ENCODE measurements at places on chromosomes 13 and 19.

DNA sequence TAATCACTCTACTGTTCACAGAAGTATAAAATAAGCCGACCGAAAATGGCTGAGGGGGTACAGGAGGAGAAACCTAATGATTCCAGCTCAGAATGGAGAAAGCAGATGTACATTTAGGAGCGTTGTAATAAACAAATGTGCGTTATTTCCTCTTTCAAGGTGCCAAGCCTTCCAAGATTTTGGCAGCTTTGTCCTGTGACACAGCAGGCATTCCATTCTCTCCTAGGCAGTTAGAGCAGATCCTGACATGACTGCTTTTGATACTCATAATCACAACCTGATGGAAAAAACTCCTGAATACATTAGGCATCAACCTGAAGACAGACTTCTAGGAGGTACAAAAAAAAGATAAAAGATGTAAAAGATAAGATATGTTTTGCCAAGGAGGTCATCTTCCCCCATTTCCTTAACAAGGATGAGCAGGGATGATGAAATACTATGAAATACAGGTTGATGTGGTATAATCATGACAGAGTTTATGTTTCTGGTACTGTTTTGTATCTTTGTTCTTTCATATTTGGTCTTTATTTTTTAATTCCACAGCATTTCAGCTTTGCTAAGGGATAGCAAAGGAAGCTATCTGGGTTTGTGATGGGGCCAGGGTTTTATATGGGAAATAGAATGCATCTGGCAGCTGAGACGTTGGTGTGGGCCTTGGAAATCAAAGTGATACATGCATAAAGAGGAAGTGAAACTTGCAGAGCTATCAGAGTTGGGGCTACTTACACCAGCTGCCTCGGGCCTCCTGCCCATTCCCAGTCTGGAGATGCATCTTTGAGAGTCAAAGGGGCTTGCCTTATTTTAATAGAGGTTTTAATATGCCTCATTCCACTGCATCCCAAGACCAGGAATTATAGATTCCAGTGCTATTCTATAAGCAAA, 222.5 kb downstream of the OXGR1 start:
- DNase-seq: no peak

- no peak for DNase-seq
Observed at GRCh38 chr13:30857018-30857417, 49.1 kb upstream of the MEDAG start.

- DNase-seq: no peak
Observed at GRCh38 chr13:70183041-70183440, 74.8 kb upstream of the KLHL1 start.

DNA sequence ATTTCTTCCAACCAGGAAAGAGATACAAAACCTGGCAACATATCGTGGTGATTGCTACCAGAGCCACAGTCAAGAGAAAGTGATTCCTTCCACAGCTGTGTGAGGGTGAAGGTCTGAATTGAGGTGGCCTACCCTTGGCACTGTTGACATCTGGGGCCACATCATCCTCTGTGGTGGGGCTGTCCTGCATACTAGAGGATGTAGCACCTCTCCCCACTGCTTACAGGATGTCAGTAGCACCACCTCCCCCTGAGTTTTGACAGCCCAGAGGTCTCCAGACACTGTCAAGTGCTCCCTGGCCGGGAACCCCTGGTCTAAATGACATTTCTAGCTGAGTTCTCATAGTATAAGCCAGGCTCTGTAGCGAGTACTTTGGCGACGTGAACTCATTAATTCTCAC, 15.5 kb downstream of the PTGER1 start:
- DNase-seq: peak; percentile 53

- DNase-seq: no peak
Observed at GRCh38 chr13:32850316-32851052, 165.7 kb upstream of the KL start.

DNA sequence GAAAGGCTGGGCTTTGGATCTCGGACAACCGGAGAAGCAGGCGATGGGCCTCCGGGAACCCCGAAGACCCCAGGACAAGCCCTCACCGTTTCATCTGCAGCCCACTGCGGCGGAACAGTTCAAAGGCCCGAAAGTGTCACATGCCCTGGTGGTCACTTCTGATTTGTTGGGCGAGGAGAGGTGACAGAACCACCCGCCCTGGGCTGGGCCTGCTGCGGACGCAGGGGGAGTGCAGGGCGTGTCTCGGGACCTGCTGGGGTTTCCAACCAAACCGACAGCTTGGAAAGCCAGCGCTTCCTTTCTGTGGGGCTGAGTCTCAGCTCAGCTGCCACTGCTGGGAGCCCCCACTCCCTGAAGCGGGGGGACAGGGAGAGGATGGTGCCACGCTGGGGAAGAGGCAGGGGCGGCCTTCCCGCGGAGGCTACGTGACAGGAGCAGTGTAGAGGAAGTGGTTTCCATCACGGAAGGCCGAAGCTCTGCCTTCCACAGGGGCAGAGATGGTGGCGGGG, 22.8 kb upstream of the ZBTB7A start:
- peak; percentile 65 for DNase-seq

- DNase-seq: no peak
Observed at GRCh38 chr19:7307590-7308218, 13.5 kb upstream of the INSR start.

DNA sequence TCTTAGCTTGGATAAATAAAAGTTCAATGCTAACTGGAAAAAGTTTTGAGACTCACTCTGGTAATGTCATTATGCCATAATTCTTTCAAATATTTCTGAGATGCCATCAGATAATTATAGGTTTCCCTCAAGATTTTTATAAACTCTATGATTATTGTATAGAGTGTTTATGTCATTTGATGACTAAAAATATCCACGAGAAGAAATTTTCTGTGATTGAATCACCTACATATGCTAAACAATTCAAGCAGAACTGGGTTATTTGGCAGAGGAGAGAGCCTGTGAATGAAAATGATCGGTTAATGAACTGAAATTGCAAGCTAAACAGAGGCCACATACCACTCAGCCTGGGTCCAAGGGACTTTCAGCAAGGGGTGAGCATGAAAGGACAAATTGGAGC, 92.6 kb upstream of the TSC22D1 start:
- DNase-seq: no peak

- peak; percentile 80 for DNase-seq
Observed at GRCh38 chr19:10553943-10554381, 10.3 kb downstream of the ATG4D start.

DNA sequence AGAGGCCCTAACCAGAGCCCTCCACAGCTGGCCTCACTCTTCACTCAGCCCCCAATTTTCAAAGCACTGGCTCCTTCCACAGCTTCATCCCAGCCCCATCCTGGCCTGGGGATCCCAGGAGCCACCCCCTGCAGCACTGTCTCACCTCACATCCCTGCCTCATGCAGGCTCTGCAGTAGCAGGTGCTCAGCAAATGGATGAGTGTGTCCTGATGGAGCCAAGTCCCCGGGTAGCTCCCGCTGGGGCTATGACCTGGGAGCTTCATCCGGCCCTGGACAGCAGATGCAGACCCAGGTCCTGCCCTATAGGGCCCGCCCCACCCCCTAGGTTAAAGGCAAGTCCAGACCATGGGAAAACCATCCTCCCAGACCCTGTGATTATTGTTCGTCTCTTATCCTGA, 143.2 kb upstream of the ZNF507 start:
- no peak for DNase-seq

GRCh38 chr13:33101835-33102234, 85.6 kb downstream of the KL start:
- no peak for DNase-seq

DNA sequence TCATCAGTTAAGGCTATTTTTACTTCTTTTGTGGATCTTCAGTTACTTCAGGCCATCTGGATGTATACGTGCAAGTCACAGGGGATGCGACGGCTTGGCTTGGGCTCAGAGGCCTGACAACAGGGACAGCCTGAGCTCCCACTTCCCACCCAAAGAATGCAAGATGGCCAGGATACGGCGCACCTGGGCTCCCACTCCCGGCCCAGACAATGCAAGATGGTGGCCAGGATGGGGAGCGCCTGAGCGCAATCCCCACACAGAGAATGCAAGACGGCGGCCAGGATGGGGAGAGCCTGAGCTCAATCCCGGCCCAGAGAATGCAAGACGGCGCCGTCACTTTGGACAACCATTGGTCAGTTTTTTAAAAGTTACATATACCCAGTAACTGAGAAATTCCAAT, 25.3 kb upstream of the MIER2 start:
- no peak for DNase-seq

DNA sequence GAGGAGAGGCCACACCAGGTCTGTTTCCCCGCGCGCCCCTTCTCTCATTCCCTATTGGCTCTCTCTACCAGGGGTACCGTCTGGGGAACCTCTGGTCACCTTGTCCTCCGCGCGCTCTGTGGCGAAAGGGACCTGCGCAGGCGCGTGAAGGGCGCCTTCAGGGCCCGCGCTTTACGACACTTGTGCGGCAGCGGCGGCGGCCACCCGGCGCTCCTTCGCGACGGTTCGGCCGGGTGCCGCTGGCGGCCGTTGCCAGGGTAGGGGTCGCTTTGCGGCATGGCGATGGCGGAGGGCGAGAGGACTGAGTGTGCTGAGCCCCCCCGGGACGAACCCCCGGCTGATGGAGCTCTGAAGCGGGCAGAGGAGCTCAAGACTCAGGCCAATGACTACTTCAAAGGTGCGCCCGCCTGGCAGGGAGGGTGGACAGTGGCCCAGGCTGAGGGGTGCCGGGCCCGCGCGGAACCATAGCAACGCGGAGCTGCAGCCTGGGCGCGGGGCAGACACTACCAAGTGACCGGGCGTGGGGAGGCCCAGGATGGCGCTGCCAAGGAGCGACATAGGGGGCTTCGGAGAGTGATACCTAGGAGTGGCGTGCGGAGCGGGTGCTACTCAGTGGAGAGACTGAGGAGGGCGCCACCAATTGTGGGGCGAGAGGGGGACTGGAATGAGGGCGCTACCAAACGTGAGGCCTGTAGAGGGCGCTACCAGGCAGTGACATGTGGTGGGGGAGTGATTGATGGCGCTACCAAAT, at the start of gene PPP5C:
TSS of gene PPP5C (plus strand) at position 267 of the 751 bp plus-strand sequence. CDS start at position 277, 10 bp downstream.
- DNase-seq: peak; percentile 89

DNA sequence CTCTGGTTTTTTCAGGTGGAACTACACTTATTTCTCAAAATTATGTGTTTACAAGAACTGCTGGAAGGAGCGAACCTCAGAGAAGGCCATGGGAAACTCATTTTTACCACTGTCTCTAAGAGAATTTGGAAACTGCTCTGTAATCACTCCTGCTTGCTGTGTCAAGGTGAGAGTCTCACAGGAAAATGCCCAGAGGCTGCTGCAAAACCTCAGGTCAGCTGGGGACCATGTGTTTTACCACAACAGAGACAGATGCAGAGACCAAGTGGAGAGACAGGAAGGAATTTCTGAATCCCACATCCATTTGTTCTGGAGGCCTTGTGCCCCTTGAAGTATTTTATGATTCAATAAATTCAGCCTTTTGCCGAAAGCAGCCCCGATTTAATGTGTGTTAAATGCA, 743.8 kb upstream of the SLC10A2 start:
- no peak for DNase-seq

GRCh38 chr19:38952395-38953165, 21.8 kb downstream of the MRPS12 start:
- peak; percentile 66 for DNase-seq

GRCh38 chr19:51572410-51572809, 1.3 kb downstream of the ZNF175 start:
- DNase-seq: no peak

DNA sequence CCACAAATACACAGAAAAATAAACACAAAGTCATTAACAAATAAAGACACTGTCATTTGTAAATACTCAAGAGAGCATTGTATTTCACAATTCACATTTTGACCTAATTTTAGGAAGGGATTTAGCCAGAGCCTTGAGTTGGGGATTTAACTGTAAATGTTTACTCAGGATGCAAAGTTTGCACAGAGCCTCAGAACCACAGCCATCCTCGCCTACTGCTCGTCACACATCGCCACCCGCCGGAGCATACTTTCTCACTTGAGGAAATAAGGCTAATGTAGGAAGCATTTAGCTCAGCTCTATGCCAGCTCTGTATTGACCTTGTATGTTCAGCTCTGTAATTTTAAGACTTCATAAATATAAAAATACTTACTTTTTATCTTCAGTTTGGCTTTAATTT, 442.7 kb downstream of the OXGR1 start:
- DNase-seq: no peak

DNA sequence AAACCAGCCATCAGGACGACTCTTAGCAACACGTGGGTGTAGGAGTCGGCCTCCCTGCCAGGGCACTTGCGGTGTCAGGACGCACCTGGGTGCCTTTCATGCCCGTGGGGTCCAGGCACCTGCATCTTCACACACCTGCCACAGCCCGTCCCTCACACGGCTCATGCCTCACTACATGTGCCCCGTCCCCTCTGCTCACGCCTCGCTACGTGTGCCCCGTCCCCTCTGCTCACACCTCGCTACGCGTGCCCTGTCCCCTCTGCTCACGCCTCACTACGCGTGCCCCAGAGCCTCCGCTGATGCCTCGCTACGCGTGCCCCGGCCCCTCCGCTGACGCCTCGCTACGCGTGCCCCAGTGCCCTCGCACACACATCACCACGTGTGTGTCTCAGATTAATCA, 58.0 kb upstream of the F7 start:
- no peak for DNase-seq

DNA sequence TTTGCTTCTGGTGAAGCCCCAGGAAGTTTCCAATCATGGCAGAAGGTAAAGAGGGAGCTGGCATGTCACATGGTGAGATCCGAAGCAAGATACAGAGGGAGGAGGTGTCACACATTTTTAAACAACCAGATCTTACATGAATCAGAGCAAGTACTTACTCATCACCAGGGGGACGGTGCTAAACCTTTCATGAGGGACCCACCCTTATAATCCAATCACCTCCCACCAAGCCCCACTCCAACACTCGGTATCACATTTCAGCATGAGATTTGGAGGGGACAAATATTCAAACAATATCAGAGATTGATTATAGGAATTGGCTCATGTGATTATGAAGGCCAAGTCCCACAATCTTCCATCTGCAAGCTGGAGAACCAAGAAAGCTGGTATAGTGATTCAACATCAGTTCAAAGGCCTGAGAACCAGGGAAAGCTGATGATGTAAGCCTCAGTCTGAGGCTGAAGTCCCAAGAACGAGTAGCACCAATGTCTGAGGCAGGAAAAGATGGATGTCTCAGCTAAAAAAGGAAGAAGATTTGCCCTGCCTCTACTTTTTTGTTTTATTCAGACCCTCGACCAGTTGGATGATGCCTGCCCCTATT, 58.6 kb upstream of the WDFY2 start:
- DNase-seq: no peak

DNA sequence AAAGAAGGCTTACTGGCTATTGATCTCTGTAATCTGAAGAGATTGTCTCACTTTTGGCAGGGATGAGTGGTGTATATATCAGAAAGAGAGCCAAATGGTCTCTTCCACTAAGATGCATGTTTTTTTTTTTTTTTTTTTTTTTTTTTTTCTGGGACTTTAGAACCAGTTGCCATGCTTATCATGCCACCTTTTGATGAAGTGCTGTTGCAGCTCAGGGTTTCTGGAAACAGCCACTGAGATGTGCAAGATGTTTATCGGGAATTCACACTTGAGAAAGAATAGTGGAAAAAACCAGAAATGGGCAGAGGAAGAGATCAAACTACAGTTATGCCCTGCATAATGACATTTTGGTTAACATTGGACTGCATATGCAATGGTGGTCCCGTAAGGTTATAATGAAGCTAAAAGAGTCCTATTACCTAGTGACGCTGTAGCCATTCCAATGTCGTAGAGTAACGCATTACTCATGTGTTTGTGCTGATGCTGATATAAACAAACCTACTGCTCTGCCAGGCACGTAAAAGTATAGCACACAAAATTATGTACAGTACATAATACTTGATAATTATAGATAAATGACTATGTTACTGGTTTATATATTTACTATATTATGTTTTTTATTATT, 121.0 kb downstream of the KLF5 start:
- no peak for DNase-seq

GRCh38 chr13:27194895-27195764, 23.5 kb upstream of the USP12 start:
- no peak for DNase-seq

GRCh38 chr19:845707-846521, 5.1 kb downstream of the PRTN3 start:
- no peak for DNase-seq
